ENCODE measurements at places on chromosomes 7 and 10.

DNA sequence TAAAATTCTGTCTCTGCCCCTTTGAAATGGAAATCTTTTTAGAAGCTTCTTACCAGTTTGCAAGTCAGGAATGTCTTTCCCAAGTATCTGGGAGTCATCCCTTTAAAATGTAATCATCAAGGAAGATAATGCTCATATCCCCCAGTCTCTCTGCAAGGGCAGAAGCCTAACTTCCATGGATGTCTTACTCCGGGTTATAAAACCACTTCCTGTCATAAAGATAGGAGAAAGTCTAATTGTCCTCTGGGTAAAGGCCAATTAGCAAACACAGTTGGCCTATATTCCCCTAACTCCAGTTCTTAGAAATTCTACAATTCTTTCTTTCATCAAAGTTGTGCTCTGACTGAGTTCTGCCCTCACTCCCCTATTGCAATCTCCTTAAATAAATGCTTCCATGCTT is 1631.5 kb upstream of the LRRTM3 start:
- no peak for DNase-seq

DNA sequence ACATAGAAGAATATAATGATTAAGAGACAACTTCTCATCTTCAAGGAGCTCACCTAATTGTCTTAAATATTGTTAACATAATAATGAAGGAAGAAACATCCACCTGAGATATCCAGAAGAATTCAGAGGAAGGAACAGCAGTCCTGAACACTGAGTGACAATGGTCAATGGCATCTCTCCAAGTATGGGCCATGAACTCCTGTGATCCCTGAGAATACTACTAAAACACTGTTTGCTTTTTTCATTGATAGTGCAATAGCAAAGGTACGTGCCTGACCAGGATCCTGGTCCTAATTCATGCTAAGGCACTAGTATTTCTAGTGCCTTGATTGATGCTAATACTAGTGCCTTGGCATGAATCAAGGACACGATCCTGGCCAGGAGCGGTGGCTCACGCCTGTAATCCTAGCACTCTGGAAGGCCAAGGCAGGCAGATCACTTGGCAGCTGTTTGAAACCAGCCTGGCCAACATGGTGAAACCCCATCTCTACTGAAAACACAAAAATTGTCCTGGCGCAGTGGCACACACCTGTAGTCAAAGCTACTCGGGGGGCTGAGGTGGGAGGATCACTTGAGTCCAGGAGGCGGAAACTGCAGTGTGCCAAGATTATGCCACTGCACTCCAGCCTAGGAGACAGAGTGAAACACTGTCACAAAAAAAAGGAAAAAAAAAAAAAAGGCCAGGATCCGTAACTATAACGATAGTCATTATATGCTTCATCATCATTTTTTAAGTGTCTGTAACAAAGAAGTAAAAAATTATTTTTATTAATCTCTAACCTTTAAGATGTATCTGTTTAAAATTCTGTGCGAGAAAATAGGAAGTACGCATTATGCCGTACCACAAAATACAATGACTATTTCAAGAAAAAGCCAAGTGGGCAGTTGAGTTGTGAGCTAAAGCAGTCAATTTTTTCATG is 49.1 kb downstream of the SRPK2 start:
- DNase-seq: no peak

GRCh38 chr10:98217801-98218200 is 50.2 kb downstream of the LOXL4 start:
- DNase-seq: no peak

GRCh38 chr10:103192089-103192450 is 1.0 kb downstream of the NT5C2 start:
- DNase-seq: no peak

DNA sequence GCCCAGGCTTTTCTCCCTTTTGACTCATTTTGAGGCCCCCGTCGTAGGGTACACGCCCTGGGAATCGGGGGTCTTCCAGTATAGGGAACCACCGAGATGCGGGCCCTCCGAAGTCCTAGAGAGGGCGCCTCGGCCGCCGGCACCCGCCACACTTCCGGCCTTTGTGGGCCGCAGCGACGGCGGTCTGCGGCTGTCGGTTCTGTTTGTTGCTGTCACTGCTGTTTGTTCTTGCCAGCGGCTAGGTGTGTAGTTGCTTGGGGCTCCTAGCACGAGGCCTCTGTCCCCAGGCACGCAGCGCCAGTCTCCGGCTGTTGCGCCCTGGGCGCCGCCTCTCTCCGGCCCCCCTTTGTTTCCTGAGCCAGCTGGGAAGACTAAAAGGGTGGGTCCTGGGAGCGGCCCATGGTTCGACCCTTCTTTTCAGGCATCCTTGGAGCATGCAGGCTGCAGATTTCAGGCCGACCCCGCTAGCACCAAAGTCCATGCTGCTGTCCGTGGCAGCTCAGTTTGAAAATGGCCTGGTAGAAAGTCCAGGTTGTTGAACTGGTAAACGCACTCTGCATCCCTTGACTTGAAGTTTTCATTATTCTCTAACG is 17.8 kb upstream of the ZKSCAN1 start:
- peak; percentile 40 for DNase-seq

DNA sequence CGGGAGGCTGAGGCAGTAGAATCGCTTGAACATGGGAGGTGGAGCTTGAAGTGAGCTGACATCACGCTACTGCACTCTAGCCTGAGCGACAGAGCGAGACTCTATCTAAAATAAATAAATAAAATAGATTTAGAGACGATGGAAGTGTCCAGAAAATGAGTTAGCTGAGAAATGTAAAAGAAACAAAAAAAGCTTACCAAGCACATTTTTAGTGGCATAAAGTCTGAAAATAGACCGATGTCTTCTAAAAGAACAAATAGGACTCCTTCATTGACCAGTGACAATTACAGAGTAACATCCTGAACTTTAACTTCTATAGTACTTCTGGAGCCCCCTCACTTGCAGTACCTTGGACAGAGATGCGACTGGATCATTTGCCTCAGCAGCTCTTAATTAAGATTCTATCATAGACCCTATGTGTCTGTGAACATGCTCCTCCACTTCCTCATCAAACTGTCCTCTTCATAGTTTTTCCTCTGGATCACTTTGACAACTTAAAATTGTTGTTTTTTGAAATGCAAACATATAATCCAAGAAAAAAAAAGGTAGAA is 25.2 kb upstream of the SRPK2 start:
- DNase-seq: no peak

- no peak for DNase-seq
Observed at GRCh38 chr10:69869291-69869961, 67.7 kb downstream of the COL13A1 start.

- no peak for DNase-seq
Observed at GRCh38 chr7:94832051-94832450, 75.3 kb upstream of the PPP1R9A start.

GRCh38 chr10:86024281-86025041 is 342.1 kb downstream of the GRID1 start:
- no peak for DNase-seq

- no peak for DNase-seq
Observed at GRCh38 chr10:15420858-15421257, 49.8 kb upstream of the FAM171A1 start.

GRCh38 chr10:92387289-92387940 is 96.4 kb downstream of the MARCHF5 start:
- DNase-seq: no peak

DNA sequence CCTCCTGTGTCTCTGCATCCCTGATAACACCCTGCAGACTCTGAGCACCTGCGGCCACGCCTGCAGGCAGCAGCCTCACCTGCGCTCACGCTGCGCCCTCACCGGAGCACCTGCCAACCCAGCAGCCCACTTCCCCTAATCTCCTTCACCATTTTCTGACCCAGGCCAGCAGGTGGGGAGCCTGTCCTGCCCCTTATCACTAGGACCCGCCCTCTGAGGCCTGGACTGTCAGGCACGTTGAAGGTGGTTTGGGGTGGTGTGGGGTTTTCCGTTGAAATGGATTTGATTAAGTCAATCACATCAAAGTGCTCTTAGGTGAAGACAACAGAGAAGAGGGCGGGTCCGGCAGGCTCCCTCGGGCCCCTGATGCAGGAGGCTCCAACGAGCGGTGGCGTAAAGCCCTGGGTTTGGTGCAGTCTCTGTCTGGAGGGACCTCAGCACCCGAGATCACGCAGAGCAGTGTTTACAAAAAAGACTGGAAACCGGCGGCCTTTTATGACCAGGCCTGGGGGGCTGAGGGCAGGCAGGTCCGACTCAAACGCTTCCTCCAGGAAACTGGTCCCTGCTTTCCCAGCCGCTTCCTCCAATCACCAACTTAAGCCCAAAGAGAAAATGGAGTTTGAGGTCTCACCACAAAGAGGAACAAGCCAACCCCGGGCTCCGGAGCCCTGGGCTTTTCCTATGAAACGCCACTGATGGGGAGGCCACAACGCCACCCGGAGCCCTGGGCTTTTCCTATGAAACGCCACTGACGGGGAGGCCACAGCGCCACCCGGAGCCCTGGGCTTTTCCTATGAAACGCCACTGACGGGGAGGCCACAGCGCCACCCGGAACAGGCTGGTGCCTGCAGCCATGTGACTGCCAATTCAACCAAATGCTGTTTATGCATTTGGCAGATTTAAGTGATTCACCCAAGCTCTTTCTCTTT is 45.5 kb downstream of the DPYSL4 start:
- no peak for DNase-seq

GRCh38 chr7:30429156-30429530 is 49.4 kb downstream of the NOD1 start:
- DNase-seq: no peak

DNA sequence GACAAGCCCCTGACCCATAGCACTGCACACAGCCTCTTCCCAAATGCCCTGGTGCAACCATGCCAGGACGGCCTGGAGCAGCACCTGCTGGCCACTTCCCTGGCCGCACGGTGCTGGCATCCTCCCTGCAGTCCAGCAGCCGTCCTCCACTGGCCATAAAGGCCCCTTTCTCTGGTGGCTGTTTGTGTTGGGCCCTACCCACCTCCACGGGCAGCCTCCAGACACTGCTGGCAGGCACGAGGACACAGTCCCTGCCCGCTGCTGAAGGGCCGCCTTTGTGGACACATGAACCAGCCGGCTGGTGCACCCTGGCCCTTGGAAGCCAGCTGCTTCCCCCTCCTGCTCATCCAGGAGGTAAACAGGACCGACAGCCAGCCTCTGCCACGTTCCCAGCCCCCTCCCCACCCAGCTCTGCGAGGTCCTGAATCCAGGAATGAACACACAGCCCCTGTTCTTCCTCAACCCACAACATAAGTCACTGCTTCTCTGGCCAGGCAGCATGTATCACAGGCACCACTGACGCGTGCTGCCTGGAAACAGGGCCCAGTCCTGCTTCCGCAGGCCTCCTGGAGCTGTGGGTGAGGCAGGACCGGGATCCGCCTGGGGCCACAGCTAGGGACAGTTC is 43.8 kb downstream of the SPOCK2 start:
- DNase-seq: no peak
